ENCODE measurements at places on chromosomes 4 and X. TPM values are rescaled to one million over a fixed set of nuclear protein-coding genes. Genes with fewer than 3 reads are reported as not detected.
A peak's percentile ranks its signal among the peaks of the same experiment; 100 is the strongest.

CXCL5 gene
- not detected for total RNA-seq

GRCh38 chr4:3530663-3531254 is 1.5 kb downstream of the LRPAP1 start:
- DNase-seq = no peak

- no peak for DNase-seq
Measured at GRCh38 chr4:90457817-90458216, 330.6 kb downstream of the CCSER1 start.

PGRMC1 gene
- total RNA-seq = 201 TPM

CT83 gene
- total RNA-seq = not detected

DNA sequence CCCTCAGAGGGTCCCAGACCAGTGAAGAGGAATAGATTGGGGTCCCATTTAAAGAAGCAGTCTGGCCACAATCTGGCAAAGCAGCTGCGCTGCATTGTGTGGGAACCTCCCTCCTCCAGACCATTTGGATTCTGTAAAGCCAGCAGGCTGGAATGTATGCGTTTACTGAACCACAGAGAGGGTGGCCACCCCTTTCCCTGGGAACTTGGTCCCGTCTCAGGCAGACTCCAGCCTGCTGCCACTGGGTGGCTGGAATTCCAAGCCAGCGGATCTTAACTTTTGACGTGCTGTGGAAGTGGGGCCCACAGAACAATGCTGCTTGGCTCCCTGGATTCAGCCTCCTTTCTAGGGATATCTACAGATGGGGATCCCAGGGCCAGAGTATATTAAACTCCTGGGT is 307.2 kb downstream of the DACH2 start:
- DNase-seq = no peak

PRRG1 gene
- 18.6 TPM for total RNA-seq

DNA sequence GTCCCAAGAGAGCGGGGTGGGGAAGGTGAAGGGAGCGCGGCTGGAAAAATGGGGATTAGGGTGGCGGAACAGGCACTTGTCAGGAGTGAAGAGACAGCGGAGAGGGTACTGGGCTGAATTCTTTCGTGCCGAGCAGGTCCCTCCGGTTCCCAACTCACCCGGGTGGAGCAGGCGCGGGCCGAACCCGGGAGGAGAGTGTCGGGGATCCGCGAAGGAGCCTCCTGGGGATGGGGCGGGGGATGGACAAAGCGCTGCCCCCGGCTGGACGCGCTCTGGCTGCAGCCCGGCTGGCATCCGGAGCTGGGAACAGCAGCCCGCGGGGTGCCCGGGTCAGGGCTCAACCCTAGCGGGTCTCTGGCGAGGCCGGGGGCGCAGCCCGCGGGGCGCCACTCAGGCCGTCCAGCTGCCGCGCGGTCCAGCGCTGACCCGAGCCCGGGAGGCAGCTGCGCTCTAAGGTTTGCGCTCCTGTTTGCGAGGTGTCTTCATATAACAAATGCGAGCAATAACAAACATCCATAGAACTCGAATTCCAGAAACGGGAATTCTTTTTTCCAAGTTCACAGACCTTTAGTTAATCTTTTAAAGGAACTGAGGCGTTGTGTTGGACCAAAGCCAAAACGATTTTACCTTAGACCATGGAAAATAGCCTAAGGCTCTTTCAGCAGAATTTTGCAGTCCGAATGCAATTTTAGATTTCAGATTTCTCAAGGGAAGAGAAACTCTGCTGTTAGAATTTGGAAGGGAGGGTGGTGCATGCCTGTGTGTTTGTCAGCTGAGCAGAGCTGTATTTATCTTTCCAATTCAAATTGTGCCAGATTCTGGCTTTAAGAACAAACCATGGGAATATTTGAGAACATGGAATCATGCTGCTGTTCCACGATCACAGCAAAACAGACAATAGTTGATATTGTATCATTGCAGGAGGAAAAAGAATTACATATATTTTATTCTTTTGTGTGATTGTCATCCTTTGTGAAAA is 744 bp downstream of the NPY5R start:
- no peak for DNase-seq

ETDA gene
- not detected for total RNA-seq

- no peak for DNase-seq
Measured at GRCh38 chrX:39725928-39726619, 371.7 kb downstream of the BCOR start.

GRCh38 chr4:141610365-141610764 is 26.0 kb upstream of the IL15 start:
- DNase-seq = no peak

DNA sequence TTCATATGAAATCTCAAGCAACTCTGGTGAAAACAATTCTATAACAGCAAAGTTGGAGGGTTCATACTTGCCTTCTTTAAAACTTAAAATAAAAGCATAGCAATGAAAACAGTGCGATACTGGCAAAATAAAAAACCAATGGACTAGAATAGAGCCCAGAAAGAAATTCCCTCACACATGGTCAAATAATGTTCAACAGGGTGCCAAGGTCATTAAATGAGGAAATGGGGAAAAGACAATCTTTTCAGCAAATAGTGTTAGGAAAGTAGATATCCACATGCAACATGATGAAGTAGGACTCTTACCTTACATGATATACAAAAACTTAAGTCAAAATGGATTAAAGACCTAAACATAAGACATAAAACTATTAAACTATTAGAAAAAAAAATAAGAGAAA is 970.2 kb upstream of the AGA start:
- no peak for DNase-seq

- no peak for DNase-seq
Measured at GRCh38 chrX:40720339-40720738, 15.0 kb downstream of the MED14 start.

PAK3 gene
- 26.6 TPM for total RNA-seq

DNA sequence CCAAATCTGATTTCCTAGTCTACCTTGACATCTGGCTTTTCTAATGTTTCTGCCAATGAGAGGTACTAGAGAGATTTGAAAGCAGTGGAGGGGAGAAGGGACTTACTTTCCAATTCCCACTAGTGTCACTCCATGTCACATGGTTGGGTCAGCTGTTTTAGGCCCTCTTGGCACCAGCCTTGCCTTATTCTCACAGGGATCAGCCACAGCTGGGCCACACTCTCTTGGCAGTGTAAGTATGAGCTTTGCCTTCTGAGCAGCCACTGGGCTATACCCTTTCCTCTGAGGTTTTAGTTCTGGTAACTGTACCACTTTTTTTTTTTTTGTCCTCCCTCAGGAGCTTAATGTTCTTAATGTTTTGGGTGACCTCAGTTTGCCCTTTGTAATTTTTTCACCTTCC is 10.2 kb upstream of the ADH1C start:
- DNase-seq = no peak

GRCh38 chr4:37966044-37966443 is 5.8 kb downstream of the PTTG2 start:
- DNase-seq = no peak

HSFX2 gene
- 1.2 TPM for total RNA-seq

GRCh38 chrX:131830400-131831184 is 192.5 kb upstream of the STK26 start:
- DNase-seq = peak; percentile 22

- DNase-seq = no peak
Measured at GRCh38 chrX:64202808-64203325, 2.6 kb downstream of the AMER1 start.

DNA sequence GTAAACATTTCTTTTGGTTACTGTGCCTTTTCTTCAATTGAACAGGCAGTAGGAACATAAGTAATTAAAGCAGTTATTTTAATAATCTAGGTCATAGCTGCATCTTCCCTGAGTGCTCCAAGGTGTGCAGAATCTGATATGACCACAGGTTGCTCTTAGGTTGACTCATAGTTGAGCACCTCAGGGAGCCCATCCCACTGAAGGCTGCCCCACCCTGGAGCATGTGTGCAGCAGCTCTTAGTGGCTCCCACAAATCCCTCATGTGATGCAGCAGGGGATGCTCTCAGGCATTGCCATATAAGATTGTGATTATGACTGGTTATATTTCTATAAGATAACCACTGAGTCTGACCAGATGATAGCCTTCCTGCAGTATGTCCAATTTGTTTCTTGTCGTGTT is 72.3 kb downstream of the ZNF518B start:
- DNase-seq = no peak

- DNase-seq = no peak
Measured at GRCh38 chr4:158159054-158159717, 13.6 kb downstream of the GASK1B start.

- DNase-seq = no peak
Measured at GRCh38 chr4:60450054-60450453, 750.1 kb upstream of the ADGRL3 start.

GRCh38 chr4:145289403-145290076 is 109.2 kb upstream of the OTUD4 start:
- DNase-seq = no peak

GRCh38 chr4:478373-478772 is 20.6 kb downstream of the ZNF721 start:
- DNase-seq = no peak

CCKAR gene
- total RNA-seq = not detected

DNA sequence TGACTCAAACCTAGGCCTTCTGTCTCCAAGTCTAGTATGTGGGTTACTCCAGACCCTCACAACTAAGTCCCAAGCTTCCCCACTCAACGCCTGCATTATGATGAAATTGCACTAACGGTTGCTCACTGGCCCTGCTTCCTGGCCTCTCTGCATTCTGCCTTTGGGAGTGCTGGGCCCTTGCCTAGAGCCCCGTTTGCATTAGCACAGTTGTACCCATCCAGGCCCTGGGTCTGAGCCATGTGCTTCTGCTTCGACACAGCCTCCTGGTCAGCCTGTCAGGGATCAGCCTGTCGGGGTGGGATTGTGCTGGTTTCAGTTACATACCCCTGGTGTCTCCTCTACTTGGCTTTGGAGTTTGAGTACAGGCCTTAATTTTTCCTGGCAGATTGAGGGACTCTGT is 58.4 kb downstream of the DCUN1D4 start:
- DNase-seq = no peak

DNA sequence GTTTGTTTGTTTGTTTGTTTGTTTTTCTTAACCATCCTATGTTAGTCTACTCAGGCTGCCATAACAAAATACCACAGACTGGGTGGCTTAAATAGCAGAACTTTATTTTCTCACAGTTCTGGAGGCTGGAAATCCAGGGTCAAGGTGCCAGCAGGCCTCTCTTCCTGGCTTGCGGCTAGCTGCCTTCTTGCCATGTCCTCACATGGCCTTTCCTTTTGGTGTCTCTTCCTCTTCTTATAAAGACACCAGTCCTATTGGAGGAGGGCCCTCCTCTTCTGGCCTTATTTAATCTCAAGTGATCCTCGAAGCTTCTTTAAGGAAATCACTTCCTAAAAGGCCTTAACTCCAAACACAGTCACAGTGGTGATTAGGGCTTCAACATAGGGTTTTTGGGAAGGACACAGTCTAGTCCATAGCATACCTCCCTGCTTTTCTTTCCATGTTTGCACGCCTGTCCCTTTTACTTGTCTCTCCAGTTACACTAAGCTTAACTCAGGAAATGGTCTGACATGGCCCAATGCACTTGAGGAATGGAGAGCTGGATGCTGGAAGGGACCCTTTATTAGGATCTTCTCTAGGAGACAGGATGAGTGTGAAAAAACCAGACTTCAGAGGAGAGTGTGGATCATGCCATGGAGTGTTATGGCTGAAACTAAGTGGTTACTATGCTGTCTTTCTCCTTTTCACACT is 36.0 kb upstream of the MGST2 start:
- no peak for DNase-seq

LUZP4 gene
- not detected for total RNA-seq

Data from tibial nerve (tissue), 4 donors.